Suprapubic skin (tissue), 4 donors: ENCODE measurements at places on chromosomes 1 and 21.

DNA sequence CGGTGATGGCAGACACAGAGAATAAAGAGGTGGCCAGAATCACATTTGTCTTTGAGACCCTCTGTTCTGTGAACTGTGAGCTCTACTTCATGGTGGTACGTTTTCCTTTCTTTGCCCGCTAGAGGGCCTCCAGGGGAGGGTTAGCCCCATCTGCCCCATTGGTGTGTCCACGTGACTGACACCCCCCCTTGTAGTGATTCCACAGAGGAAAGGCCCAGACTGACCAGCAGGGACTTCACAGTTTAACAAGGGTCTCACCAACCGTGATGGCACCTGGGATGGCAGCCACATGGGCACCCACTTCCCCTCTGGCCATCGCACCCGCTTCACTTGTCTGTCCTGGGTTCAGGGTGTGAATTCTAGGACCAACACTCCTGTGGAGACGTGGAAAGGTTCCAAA, 22.3 kb upstream of the SARS1 start:
- DNase-seq: no peak

DNA sequence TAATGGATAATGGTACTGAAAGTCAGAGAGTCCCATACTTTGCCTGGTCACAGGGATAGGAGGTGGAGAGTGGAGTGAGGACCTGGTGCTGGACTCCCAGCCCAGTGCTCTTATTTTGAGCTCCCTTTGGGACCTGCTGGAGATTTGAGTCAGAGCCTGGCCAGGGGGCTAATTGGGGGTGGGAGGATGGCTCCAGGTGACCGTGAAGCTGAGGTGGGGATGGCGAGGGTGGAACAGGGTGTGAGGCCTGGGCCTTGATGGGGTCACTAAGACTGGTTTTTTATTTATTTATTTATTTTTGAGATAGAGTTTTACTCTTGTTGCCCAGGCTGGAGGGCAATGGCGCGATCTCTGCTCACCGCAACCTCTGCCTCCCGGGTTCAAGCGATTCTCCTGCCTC, 17.8 kb downstream of the AMPD2 start:
- peak; percentile 64 for DNase-seq

DNA sequence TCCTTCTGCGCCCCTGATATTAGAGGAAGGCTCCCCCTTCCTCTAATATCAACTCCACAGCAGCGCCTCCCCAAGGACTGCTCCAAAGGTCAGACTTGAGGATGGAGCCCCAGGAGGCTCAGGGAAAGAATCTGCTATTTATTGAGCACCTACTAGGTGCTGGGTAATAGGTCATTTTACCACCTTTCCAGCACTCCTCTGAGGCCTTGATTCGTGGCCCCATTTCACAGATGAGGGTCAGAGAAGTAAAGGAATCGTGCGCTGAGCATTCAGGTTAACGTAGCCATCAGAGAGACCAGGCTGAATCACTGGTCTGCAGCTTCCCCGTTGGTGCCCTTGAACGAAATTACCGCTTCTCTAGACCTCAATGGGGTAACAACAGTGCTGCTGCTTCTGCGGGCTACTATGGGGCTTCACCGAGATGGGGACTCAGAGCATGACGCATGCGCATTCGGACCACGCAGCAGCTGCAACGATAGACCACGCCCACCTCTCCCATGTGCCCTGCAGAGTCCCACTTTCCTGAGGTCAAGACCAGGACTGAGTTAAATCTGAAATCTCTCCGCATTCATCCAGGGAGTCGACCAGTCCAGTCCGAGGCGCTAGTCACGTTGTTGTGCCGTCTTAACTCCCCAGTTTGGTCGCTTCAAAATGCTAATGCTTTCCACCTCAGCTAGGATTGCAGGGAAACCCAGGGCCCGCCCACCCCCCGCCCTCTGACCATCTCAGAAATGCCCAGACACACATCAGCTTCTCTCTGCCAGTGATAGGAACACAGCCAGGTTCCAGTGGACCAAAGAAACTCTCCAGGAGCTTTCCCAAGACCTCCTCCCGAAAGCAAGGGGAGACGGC, 12.9 kb downstream of the CAMK2N1 start:
- no peak for DNase-seq

DNA sequence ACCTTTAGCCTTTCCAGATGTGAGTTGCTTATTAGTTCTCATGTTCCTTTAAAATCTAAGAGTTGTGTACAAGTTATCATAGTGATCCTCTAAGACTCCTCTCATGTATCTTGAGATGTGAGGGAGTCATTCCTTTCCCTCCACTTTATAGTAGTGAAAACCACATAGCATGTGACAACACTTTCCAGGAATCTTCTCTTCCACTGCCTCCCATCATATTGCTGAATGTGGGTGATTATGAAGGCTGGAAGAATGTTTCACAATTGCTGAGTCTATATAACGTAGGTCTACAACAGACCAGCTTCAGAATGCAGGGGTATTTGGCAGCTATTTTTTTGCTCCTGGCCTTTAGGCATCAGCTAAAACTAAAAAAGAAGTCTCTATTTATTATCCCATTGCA, 44.7 kb upstream of the LRRC7 start:
- no peak for DNase-seq

DNA sequence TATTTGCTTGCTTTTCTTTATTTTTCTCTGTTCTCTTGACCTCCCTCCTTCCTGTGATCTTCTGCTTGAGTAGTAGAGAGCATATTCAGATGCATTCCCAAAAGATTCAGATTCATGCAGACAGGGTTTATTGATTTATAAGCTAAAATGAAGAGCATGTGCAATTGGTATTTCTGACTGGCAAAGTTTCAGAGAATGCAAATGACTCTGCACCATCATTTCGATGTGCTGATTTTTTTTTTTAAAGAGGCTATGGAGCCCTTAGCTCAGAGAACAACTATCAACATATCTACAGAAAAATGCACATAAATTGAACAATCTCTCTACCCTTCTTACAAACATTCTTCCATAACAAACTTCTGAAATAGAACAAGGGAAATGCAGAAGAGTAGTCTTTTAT, 312.0 kb downstream of the VAV3 start:
- no peak for DNase-seq
